A549 (cell line): ENCODE measurements at places on chromosomes 5 and 9.

DNA sequence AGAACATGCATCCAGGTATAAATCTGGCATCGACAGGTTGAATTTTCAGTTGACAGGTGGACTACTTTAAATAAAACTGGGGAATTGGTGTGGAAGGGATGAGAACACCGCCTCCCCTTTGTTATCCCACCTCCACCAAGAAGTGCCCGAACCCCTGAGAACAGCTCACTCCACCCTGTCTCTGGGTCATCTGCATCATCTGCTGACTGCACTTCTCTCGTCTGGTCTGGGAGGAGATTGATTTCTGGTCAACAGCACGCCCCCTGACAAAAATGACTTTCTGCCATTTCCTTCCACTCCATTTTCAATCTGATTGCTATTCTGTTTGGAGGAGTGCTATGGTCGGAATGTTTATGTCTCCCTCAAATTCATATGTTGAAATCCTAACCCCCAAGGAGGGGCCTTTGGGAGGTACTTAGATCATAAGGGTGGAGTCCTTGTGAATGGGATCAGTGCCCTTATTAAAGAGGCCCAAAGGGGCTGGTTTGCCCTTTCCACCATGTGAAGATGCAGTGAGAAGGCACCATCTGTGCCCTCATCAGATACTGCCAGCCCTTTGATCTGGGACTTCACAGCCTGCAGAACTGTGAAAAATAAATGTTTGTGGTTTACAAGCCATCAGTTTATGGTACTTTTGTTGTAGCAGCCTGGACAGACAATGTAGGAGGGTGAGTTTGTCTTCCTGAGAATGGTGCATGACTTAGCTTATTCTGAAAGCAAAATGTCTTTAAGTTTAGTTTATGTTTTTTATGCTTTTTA, 145.7 kb downstream of the EGFLAM start:
- no peak for DNase-seq

DNA sequence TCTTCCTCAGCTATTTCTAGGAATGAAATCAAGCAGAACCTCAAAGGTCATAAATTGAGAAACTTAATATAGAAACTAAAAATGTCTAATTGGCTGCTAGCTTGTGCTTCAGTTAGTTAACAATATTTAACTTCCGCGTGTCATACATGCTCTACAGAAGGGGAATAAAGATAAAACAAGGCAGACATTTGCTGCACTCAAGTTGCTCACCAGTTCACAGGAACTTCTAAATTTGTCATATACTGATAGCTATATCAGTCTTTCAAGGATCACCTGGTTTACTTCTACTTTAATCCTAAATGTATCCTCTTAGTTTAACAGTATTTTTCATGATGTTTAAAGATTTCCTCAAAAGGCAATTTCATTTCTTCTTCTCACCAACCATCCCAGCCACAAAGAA, 8.4 kb downstream of the CCNH start:
- no peak for DNase-seq

DNA sequence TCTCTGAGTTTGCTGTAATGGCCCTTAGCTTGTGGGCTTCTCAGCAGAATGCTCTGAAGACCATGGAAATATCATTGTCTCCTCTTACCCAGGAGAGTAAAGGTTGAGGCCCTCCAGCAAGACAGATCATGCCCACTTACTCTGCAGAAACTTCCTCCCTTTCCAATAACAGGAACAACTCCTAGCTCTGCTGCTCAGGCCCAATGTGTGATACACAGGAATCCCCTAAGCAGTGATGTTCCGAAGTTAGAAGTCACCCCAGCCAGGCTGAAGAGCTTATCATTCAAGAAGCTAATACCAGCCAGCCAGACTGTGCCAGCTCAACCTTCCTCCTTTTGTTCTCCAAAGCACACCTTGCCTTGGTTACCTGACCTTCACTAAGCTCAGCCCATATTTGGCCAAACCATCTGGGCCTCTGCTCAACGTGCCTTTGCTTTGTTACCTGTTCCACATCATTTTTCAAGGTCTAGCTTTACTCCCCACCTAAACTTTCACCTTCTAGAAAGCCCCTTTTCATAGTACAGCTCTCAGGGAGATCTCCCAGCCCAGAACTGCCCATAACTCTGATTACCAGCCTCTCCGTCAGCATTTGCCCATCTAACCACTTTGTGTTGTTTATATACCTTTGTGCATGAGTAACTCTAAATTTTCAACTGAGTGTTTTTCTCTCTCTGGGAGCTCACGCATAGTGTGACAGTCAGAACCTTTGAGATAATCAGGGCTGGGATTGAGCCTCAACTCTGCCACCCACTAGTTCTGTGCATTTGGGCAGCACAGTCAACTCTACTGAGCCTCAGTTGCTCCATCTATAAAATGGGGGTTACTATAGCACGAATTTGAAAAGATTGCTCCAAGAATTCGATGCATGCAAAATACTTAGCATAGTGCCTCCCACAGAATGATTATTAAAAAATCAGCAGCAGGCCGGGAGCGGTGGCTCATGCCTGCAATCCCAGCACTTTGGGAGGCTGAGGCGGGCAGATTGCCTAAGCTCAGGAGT, 107.6 kb upstream of the CPEB4 start:
- no peak for DNase-seq

DNA sequence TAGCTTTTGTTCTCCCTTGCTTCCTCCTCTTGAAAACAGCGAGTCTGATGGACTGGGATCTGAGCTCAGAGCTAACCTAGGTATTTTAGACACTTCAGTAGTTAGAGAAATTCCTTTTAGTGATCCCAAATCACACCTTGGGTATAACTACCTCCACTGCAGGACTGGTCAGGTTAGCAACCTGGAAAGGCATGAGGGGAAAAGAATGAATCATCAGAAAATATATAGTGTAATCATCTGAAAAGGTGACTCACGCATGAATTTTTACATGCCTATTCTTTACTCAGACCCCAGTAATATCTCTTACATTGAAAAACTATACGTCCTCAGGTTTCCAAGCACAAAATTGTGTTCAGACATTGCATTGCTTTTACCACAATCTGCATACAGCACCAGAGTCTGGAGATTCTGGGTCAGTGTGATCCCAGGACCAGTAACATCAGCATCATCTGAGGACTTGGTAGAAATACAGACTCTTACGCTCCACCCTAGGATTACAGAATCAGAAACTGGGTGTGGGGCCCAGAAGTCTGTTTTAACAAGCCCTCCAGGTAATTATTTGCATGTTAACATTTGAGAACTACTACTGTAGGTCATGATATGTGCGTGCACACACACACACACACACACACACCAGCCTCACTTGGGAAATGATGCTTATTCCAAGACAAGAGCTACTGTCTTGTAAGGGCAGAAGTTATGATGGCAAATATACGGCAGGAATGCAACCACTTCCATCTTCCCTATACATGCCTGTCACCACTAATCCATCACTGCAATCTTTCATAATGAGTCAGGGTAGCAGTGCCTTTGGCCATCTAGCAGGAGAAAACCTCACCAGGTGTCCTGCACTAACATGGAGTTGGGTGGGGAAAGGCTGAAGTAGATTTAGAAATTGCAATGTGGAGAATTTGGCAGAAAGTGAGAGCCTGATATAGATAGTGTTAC, 271.6 kb upstream of the MAP3K1 start:
- peak; percentile 31 for DNase-seq

- DNase-seq, result no peak
Measured at GRCh38 chr5:141870871-141871270, 7.3 kb downstream of the PCDH1 start.

DNA sequence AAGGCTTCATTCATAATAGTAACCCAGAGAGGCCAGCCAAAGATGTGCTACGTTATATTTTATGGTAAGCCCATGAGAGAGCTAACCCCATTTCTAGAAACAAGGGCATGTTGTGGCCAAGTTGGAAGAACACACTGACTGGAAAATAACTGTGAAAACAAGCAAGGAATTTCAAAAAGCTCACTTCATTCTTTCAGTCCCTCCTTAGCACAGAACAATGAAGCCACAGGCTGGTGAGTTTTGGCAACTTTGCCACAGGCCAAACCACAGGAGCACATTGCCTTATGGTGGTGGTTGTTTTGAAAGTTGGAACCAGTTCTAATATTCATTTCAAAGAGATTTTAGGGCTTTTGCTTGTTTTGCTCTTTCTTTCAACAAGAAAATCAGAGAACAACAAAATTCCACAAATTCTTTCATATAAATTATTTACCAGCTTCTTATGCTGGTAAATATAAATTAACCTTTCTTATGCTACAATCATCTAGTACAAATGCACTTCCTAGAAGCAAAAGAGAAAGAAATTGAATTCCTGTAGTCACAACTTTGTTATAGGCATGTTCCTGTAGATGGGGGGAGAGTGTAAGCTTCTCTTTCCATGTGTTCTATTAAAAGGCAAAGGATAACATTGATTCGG, 225.4 kb upstream of the RFX3 start:
- peak; percentile 39 for DNase-seq
